ENCODE measurements at places on chromosomes 7 and 10. TPM values are rescaled to one million over a fixed set of nuclear protein-coding genes. Genes with fewer than 3 reads are reported as not detected.

GIMAP4 gene
- total RNA-seq = 0.40 TPM

CDNF gene
- total RNA-seq = 0.98 TPM

FKBP14 gene
- 7.7 TPM for total RNA-seq

DEPP1 gene
- 0.11 TPM for total RNA-seq

GUSB gene
- 33.6 TPM for total RNA-seq

FAM180A gene
- total RNA-seq = not detected

SPAM1 gene
- not detected for total RNA-seq

MYPN gene
- not detected for total RNA-seq

EPC1 gene
- 72.7 TPM for total RNA-seq

P4HA1 gene
- total RNA-seq = 19.8 TPM

TMEM270 gene
- not detected for total RNA-seq

AKR1C1 gene
- total RNA-seq = not detected

ATP5F1C gene
- total RNA-seq = 177 TPM

CALHM3 gene
- total RNA-seq = not detected

AKR1C8 gene
- not detected for total RNA-seq

LDB1 gene
- 54.0 TPM for total RNA-seq
